ENCODE measurements at places on chromosomes 6 and 20.

DNA sequence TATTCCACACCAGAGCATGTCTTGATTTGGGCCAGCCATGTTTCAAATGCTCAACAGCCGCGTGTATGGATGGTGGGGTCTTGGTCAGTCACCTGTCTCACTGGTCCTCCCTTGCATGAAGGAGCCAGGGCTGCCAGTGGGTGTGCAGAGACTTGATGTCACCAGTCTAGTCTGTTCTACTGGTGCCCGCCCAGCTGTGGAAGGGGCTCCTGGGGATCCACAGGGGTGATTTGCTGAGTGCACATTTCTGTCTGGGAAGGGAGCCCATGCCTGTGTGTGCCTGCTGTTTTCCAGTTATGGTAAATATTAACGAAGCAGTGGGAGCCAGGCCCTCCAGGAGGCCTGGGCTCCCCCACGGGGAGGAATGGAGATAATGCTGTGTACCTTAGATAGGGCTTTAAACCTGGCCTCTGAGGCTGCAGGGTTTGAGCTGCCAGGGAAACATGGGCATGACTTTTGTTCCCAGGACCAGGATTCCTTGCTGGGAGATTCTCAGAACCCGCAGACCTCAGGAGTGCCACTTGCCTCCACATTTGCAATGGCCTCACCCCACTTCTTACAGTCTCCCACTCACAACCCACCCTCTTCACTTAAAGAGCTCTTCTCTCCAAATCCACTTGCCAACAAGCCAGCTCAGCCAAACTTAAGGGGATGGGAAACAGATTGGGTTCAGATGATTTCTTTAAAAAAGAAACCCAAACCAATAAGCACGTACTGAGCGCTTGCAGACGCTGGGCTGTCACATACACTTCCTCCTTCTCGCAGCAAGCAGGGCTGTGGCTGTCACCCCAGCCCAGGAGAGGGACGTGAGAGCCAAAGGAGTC, 54.1 kb downstream of the VEGFA start:
- no peak for DNase-seq

- no peak for DNase-seq
Measured at GRCh38 chr6:31686483-31686882, 5.6 kb upstream of the LY6G5C start.

DNA sequence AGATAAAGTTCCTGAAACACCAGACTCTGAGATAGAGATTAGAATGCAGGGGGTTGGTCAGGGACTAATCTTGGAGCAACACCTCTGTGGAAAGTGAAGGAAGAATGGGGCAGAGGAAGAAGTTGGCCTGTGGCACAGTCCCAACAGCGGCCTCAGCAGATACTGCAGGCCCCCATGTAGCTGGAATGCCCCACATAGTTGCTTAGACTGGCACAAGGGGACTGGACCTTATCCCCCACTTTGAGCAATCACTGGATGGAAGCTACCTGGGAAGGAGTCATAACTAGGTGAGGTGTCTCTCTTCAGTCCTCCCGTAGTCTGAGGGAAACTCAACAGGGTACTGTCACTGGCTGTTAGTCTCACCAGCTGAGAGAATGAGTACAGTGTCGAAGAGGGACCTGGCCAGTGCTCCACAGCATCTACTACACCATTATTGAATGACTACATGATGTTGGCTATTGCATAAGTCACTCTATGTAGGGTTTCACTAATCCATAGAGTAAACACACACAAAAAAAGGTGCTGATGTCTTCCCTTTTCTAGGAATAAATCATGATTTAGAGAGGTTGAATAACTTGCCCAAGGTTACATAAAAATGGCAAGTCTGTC, 47.5 kb downstream of the ADGRG6 start:
- DNase-seq: no peak

- DNase-seq: no peak
Measured at GRCh38 chr20:2799688-2800520, 523 bp downstream of the CPXM1 start.

DNA sequence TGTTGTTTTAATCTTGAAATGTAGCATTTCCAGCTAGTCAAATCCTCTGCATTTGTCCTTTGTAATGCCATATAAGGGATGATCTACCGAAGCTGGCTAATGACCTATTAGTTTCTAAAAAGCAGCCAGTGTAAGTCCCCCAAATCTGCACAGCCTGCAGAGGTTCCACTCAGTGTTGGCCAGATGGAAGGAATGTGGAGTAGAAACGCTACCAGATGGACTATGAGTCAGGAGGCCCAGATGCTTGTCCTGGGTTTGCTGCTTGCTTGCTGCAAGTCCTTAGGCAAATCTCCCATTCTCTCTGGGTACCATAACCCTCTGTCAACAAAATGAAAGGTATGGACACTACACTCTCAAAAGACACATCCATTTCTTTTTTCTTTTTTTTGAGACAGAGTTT, 149.8 kb downstream of the BTBD9 start:
- DNase-seq: no peak

DNA sequence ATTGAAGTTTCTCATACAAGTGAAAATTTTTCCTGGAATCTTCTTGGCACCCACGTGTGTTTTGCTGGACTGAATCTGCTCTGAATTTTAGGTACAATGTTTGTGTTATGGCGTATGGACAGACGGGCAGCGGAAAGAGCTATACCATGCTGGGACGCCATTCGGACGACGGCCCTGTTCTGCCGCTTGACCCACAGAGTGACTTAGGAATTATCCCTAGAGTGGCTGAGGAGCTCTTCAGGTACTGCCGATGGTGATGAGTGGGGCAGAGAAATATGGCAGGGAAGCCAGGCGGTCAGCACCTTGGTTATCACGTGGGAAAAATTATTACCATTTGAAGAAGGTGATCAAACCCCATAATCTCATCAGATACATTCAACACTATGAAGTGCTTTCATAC, 36.3 kb downstream of the KIF25 start:
- no peak for DNase-seq

DNA sequence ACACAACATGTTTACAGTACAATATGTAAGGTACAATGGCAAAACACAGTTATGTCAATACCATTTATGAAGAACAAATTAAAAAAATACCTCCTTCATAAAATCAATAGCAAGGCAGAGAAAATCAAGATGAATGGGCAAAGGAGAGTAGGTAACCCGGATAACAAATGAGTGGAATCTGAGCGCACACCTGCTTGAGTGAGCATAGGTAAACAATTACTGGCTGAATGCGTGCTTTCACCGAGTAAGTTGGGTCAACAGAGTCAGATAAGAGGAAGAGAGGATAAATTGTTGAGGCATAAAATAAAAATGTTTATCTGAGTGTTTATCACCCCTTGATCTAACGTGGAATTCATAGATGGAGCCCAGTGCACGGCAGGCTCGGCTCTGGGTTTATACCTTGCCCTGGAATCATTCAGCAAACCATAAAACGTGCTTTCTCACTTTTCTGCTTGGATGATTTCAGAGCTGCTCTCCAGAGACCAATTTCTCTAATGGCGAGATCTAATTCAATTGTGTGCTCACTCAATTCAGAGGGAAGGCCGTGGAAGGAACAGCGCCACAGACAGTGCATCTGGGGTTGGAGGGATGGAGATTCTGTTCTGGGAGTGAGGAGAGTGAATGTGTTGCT, 224.8 kb upstream of the MAP3K7 start:
- peak; percentile 55 for DNase-seq

GRCh38 chr20:8265588-8265987, 133.5 kb downstream of the PLCB1 start:
- no peak for DNase-seq

DNA sequence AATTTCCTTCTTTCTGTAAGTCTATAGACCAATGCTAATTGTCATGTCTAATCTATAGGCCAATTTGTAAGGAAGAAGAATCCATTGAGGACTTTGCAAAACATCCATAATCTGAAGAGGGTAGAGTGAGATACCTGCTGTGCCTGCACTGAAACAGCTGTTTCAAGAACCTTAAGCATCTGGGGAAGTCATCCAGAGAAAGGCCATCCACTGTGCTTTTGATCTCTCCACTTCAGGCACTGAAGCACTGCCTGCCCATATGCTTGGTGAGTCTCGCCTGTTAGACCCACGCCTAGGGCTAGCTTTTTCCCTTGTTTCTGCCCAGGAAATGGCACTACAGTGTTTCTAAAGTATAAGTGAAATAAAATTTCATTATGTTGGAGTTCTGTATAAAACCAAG, 921.8 kb upstream of the EPHA7 start:
- DNase-seq: peak; percentile 47

DNA sequence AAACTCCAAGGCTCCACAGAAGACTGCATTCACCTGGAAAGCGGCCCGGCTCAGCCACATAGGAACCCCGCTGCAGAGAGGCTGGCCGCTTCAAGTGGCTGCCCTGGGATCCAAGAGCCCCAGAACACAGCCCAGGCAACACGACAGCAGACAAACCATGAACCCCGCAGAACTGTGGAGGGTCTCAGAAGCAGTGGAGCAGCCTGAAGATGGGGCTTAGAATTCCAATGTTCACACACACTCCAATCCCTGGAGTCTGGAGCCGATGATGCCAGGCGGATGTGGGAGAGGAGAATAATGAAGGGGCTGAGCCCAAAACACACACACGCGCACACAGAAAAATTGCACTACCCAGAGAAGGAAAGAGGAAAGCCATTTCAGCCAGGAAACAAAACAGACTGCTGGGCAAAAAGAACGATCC, 52.4 kb downstream of the NINL start:
- no peak for DNase-seq

GRCh38 chr6:105795913-105796517, 290.1 kb upstream of the PRDM1 start:
- DNase-seq: peak; percentile 54

GRCh38 chr20:1820138-1821079, 74.8 kb upstream of the SIRPA start:
- DNase-seq: no peak

DNA sequence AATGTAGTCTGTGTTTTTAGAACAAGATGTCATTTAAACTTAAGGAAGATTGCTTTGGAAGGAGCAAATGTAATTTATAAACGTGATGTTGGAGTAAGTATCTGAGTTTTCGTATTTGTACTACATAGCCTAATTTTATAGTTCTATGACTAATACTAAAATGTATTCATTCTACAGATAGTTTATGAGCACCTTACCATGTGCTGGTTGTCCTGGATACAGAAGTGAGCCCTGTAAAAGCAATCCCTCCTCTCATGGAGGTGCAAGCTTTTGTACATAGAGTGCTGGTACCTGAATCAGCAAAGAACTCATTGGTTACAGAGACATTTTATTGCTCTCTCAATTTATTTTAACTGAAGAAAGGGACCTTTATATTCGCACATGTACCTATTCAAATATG, 27.1 kb downstream of the TBPL1 start:
- DNase-seq: no peak

- DNase-seq: no peak
Measured at GRCh38 chr20:35253010-35253409, 24.9 kb downstream of the MMP24OS start.

DNA sequence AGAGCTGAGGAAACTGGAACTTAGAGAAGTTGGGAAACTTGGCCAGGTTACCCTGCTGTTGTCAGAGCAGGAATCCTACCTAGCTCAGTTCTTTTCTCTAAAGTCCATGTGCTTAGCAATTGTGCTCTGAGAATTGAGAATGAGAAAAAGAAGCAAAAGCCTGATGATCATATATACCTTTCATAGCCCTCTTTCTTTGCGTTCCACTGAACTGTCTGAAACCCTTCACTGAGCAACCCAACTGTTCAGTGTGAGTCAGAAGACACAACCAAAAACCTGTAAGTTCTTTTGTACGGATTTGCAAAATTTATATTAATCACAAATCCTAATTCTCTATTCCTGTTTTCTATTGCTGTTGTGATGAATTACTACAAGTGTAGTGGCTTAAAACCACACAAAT, 80.6 kb downstream of the PHF3 start:
- DNase-seq: no peak

DNA sequence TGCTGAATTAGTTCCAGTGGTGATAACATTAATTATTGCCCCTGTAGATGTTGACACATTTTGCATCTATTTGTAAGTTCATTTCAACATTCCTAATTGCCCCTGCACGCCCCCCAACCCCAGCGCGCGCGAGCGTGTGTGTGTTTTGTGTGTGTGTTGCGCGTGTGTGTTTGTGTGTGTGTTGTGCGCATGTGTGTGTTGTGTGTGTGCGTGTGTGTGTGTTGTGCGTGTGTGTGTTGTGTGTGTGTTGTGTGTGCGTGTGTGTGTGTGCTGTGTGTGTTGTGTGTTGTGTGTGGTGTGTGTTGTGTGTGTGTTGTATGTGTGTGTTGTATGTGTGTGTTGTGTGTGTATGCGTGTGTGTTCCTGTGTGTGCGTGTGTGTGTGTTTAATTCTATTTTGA, 245.7 kb upstream of the GMDS start:
- no peak for DNase-seq

DNA sequence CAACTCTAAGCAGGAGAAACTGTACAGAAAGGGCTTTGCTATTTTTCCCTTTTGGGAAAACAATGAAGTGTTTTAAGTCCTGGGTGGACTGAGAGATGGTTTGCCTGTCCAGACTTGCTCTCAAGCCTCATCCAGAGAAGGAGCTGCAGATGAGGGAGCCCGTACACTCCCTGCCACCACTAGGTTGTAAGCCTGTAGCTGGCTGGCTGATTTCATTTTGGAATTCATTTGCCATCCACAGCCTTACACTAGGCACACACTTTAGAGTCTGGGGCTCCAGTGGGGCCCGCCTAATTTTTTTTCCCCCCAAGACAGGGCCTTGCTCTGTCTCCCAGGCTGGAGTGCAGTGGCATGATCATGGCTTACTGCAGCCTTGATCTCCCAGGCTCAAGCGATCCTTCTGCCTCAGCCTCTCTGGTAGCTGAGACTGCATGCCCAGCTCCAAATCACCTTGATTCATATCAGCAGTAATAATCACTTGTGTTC, 28.4 kb downstream of the POFUT1 start:
- no peak for DNase-seq

- no peak for DNase-seq
Measured at GRCh38 chr20:10794765-10795164, 121.0 kb upstream of the JAG1 start.

DNA sequence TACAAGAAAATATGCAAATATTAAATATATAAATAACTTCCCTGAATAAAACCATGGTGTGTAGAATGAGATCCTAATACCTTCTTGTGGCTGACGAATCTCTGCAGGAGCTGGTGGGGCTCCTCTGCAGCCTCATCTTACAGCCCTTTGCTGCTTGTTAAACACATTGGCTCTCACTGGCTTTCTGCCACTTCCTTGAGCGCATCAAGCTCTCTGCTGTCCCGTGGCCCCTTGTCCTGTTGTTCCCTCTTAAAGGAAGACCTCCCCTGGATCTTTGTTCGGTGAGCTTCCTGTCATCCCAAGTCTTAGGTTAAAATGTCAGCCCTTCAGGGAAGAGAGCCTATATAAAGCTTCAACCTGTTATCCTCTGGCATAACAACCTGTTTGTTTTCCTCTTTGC, 519.6 kb downstream of the DOK5 start:
- DNase-seq: no peak

GRCh38 chr6:139743664-139744437, 369.4 kb upstream of the CITED2 start:
- DNase-seq: no peak

DNA sequence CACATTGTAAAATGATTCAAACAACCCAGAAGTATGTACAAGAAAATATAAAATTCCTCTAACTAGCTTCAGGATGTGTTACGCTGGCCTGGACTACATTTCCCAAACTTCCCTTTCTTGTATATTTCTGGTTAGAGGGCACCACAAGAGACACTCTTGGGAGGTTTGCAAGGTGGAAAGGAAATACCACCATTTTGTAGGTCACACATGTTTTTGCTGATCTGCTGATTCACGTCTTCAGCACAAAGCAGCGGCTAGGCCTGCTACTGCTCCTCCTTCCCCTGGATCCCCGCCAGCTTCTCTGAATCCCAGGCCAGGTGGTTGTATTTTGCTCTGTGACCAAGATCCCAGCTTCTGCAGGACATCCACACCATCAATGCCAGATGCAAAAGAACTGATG, 104.2 kb downstream of the AGPAT4 start:
- peak; percentile 47 for DNase-seq

Data from NCI-H510A treated with DMSO at 0.1 percent for 48 hours (cell line).